Stimulated activated CD4-positive, alpha-beta T cell treated with anti-CD3 and anti-CD28 coated beads, Interleukin-12 subunit alpha, Interleukin-12 subunit beta, amount 100 ng/mL, for 4 hours (primary cell): ENCODE measurements at places on chromosomes 11 and 22.

DNA sequence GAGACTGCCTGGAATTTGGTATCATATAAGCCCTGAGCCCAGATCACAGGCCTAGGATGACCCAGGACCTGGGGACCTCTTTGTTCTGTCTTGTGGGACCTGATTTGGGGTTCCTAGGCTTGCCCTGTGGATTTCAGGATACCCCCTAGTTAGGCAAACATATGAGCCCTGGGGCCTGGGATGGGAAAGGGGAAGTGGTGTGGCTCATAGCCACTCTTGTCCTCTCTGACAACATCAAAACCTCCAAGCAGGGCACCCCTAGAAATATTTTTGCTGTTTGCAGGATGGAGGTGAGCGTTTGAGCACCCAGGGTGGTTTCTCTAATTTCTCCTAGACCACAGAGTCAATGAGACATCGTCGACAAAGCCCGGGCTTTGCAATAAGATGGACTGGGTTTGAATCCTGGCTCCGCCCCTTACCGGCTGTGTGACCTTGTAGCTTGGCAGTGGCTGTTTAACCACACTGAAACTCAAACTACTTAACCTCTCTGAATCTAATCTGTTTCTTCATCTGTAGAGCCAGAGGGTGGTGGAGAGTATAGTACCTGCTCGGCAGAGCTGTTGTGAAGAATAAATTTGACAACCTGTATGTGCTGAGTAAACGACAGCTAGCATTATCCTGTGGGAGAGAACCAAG, 5.3 kb upstream of the LRRC10B start:
- DNase-seq: no peak

DNA sequence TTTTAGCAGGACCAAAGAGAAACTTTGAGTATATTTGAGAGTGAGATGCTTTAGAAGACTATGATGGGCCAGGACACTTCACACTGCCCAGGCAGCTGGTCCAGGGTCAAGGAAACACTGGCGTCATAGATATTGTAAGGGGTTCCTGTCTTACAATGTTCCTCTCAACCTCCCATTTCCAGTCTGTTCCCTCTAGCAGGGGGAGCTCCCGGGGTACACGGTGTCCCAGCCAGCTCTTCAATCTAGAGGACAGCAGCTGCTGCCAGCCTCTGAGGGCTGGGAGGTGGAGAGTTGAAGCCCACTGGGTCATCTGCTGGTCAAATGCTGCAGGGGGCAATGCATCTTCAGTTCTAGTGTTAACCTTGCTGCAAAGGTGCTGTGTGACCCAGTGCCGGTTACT, 40.7 kb upstream of the TIMP3 start:
- no peak for DNase-seq

GRCh38 chr11:126405374-126405773, 49.9 kb downstream of the ST3GAL4 start:
- no peak for DNase-seq

GRCh38 chr11:34358728-34359547, 1.1 kb upstream of the ABTB2 start:
- DNase-seq: peak; percentile 56

GRCh38 chr22:27715106-27715505, 86.5 kb downstream of the MN1 start:
- DNase-seq: peak; percentile 0

DNA sequence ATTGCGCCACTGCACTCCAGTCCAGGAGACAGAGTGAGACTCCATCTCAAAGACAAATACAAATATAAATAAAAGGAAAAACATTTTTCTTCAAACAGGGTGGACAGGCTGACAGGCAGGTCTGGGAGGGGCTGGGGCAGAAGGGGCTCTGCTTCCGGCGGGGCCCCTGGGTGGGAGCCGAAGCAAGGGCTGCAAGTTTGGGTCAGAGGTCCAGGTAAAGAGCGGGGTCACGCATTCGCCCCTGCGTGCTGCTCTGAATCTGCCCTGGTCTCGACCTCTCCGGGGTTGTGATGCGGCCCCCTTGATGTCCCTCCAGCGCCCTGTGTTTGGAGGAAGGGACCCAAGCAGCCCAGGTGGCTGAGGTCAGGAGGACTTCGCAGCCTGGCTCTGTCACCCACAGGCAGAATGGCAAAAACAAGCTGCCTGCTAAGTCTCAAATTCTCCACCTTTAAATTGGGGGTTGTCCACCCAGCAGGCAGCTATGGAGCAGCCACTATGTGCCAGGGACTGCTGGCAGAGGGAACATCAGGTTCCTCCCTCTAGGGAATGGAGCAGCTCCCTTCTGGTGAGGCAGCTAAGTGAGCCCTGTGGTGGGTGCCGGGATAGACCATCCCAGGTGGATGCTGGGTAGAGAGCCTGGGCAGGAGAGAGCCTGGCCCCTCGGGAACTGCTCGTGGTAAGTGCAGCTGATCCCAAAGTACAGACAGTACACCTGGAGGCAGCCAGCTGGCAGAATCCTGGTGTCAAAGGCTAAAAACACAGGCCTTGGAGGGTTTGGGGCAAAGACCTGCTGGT, 10.3 kb upstream of the PHF21B start:
- DNase-seq: no peak

GRCh38 chr22:43884600-43885318, 7.1 kb downstream of the PNPLA5 start:
- peak; percentile 47 for DNase-seq
